ENCODE measurements at places on chromosomes 12 and 14. TPM values are rescaled to one million over a fixed set of nuclear protein-coding genes. Genes with fewer than 3 reads are reported as not detected.

Gene PGAM5
- total RNA-seq, result 33.4 TPM

DNA sequence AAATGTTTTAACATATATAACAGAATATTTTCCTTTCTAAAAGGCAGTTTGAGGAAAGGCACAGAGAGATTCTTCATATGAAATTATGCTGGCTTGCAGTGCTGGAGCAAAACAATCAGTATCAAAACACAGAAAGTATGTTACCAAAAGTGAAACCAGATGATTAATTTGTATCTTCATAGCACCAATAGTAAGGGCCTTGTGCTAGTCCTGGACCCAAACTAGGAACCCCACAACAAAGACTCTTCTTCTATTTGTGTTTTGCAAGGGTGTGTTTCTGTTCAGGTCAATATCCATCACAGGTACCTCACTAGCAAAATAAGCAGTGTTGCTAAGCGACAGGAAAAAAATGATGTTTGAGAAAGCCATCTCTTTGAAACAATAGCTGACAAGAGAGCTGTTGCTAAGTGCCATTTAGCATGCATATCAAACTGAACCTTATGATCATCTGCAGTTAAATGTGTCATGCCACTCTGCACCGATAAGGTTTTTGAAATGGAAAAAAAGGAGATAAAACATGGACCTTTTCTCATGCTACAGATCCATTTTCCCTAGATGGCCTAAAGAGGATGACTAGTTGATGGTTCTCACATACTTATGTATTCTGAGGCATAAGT, 196.2 kb upstream of the ALG10 start:
- no peak for DNase-seq

Gene PABPN1
- total RNA-seq, result 129 TPM

- DNase-seq, result no peak
Observed at GRCh38 chr14:52043690-52044089, 25.2 kb downstream of the NID2 start.

DNA sequence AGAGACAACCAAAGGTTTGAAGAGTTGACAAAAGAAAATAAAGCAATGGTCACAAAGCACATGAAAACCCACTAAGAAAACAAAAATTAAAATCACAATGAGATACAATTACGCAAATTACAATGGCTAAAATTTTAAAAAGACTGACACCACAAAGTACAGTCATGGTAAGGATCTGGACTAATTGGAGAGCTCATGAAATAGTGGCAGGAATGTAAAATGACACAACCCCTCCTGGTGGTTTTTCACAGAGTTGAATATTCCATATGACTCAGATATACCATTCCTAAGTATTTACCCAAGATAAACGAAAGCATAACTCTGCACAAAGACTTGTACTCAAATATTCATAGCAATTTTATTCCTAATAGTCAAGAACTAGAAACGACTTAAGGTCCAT, 65.9 kb downstream of the NOVA1 start:
- no peak for DNase-seq

Data from mesenteric fat pad (tissue), 1 donor.